Tibial nerve (tissue), 4 donors: ENCODE measurements at places on chromosomes 16 and 17. TPM values are rescaled to one million over a fixed set of nuclear protein-coding genes. Genes with fewer than 3 reads are reported as not detected.

DNA sequence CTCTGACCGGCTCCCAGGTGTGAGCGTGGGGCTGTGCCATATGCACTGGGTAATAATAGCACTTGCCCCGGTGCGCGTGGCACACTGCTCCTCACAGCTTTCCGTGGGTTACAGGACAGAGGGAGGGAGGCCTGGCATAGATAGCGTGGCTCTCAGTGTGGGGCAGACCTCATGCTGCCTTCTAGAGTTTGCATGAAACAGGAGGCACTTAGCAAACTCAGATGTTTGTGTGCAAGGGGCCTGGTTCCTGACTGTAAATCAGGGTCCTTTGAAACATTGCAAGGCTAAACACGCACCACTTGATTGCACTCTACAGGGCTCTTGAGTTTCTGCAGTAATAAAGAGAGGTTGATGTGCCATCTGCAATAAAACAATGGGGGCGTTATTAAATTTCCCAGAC, 101.7 kb downstream of the RPTOR start:
- no peaks in the 10 kb centered on the region for H3K27me3 ChIP-seq
- no peaks in the 10 kb centered on the region for H3K36me3 ChIP-seq
- no peak overlapping the region for H3K27ac ChIP-seq

Gene TBC1D3
- not detected for total RNA-seq

Gene MBTPS1
- 98.4 TPM for total RNA-seq

DNA sequence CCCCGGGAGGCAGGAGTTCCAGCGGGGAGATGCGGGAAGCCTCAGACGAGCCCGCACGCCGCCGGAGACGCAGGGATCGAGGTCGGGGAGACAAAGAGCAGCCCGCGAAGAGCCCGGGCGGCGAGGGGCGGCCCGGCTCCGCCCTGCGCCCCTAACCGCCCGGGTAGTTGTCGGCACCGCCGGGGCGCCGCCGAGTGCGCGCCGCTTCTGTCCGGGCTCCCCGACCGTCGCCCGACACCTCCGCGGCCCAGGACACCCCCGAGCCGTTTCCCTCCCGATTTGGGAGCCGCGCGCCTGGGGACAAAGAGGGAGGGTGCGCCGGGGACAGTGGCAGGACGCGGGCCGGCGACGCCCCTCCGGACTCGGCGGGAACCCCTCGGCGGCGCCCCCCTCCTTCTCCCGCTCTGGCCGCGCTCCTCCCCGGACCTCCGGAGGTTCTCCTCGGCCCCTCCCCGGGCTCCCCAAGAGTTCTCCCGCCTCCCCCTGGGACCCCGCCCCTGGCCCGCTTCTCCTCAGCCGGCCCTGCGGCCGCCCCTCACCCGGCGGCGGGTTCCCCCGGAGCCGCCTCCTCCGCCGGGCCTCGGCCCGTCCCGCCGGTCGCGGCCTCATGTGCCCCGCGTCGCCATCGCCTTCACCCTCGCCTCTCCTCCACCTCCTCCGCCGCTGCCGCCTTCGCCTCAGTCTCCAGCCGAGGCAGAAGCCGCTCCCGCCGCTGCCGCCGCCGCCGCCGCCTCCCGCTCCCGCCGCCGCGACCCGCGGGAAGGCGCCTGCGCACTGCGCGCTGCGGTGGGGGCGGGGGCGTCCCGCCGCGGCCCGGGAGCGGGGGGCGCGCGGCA, at the start of gene GJC1:
Gene GJC1, minus strand, starts transcription at position 765 of the 836 bp plus-strand sequence. CDS start 24,470 bp downstream, outside the sequence.
- no peak for DNase-seq
- no peaks in the 10 kb centered on the region for H3K4me1 ChIP-seq
- H3K36me3 ChIP-seq: no peaks in the 10 kb centered on the region
- H3K4me3 ChIP-seq: peak within 1 kb of the TSS; percentile 54

GRCh38 chr16:80114699-80115098, 426.1 kb upstream of the DYNLRB2 start:
- H3K27me3 ChIP-seq: no peaks in the 10 kb centered on the region
- H3K27ac ChIP-seq: no peak overlapping the region
- no peaks in the 10 kb centered on the region for H3K36me3 ChIP-seq
- H3K4me3 ChIP-seq: no peak overlapping the region
